Epithelial cell of proximal tubule (primary cell): ENCODE measurements at places on chromosomes 1 and 21. TPM values are rescaled to one million over a fixed set of nuclear protein-coding genes. Genes with fewer than 3 reads are reported as not detected.

The TSTD1 gene
- total RNA-seq: 52.0 and 148 TPM in 2 replicates

The FAM167B gene
- total RNA-seq: 0.35 TPM in 1 of 2 replicates, not detected in the other

The SPATA17 gene
- total RNA-seq: 0.22 and 0.58 TPM in 2 replicates

The TMEM82 gene
- not detected in 2 replicates for total RNA-seq

The TNFSF4 gene
- 0.29 and 0.35 TPM in 2 replicates for total RNA-seq

The HIVEP3 gene
- 3.9 and 6.7 TPM in 2 replicates for total RNA-seq

The LIN28A gene
- total RNA-seq: not detected in 2 replicates

The EPHB2 gene
- total RNA-seq: 47.8 and 93.6 TPM in 2 replicates

The KPRP gene
- total RNA-seq: not detected in 2 replicates

The TSPEAR gene
- total RNA-seq: not detected in 2 replicates

The COL8A2 gene
- 0.06 and 0.65 TPM in 2 replicates for total RNA-seq

The ZNF593OS gene
- not detected in 2 replicates for total RNA-seq

The COL24A1 gene
- 0.06 and 0.07 TPM in 2 replicates for total RNA-seq

The KLF17 gene
- not detected in 2 replicates for total RNA-seq

The CELA3A gene
- total RNA-seq: not detected in 2 replicates

The TMCO2 gene
- not detected in 2 replicates for total RNA-seq

The CD1B gene
- total RNA-seq: not detected in 2 replicates

The BMP8A gene
- not detected in 2 replicates for total RNA-seq

The FMOD gene
- total RNA-seq: 0.07 and 0.17 TPM in 2 replicates

The HES4 gene
- total RNA-seq: 141 and 193 TPM in 2 replicates

The TLR5 gene
- under 0.01 and 0.12 TPM in 2 replicates for total RNA-seq

The SIM2 gene
- total RNA-seq: 22.3 and 23.2 TPM in 2 replicates

The OLFM3 gene
- total RNA-seq: not detected in 2 replicates

The ARF1 gene
- total RNA-seq: 303 and 476 TPM in 2 replicates

The LCE1C gene
- not detected in 2 replicates for total RNA-seq

The TEDDM1 gene
- not detected in 2 replicates for total RNA-seq

The ZNF648 gene
- not detected in 2 replicates for total RNA-seq

The ATP6V1G3 gene
- not detected in 2 replicates for total RNA-seq

The GREM2 gene
- total RNA-seq: 0.06 TPM in 1 of 2 replicates, not detected in the other

The HES3 gene
- not detected in 2 replicates for total RNA-seq

The LDLRAD1 gene
- total RNA-seq: not detected in 2 replicates

The GSTM3 gene
- total RNA-seq: 63.2 and 81.9 TPM in 2 replicates

The SH2D1B gene
- 0.07 and 0.23 TPM in 2 replicates for total RNA-seq

The FCRL1 gene
- total RNA-seq: not detected in 2 replicates

The GUCA2A gene
- not detected in 2 replicates for total RNA-seq

The SEC16B gene
- total RNA-seq: 0.17 and 0.29 TPM in 2 replicates

The LCE6A gene
- not detected in 2 replicates for total RNA-seq

The CELA2B gene
- total RNA-seq: not detected in 2 replicates

The CCDC185 gene
- total RNA-seq: not detected in 2 replicates
